PC-3 (cell line): ENCODE measurements at places on chromosomes 4 and X. TPM values are rescaled to one million over a fixed set of nuclear protein-coding genes. Genes with fewer than 3 reads are reported as not detected.
A peak's percentile ranks its signal among the peaks of the same experiment; 100 is the strongest.

IL13RA1 gene
- total RNA-seq: 33.4 and 33.5 TPM in 2 replicates

DNA sequence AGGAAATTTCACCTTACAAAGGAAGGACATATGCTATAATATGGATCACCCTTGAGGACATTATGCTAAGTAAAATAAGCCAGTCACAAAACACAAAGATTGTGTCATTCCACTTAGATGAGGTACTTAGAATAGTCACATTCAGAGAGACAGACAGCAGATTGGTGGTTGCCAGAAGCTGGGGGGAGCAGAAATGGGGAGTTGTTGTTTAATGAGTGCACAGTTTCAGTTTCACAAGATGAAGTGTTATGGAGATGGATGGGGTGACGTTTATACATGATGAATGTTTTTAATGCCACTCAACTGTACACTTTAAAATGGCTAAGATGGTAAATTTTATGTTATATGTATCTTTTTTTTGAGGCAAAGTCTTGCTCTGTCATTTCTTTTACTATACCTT lies 14.8 kb upstream of the SPON2 start:
- DNase-seq: no peak

DOCK11 gene
- 3.0 TPM in 2 replicates for total RNA-seq

DNA sequence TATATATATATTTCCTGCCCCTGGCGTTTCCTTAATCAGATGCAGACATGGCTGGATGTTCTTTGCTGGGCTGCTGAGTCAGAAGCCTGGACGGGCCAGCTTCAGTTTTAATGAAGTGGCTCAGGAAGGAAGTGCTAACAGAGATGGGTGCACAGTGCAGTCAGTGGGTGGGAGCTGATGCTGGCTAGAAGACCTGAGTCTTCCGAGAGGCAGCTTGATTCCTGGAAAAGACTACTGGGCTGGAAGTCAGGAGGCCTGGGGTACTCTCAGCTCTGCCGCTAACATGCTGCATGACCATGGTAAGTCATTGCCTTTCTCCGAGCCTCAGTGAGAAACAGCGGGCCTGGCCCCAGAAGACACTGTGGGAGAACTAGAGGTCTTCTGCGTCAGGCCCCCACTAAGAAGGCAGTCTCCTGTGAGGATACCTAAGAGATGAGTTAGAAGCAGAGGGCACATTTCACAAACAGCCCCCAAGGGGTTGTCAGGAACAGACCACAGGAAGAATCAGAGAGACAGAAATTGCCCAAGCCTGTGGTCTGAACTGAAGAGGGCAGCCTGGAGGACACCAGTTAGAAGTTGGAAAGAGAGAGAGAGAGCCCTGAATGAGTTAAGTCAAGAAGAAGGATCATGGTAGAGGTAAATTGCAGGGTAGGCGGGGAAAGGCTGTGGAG lies 8.3 kb upstream of the CD40LG start:
- DNase-seq: peak; percentile 20

PRAF2 gene
- 0.07 and 0.69 TPM in 2 replicates for total RNA-seq

DNA sequence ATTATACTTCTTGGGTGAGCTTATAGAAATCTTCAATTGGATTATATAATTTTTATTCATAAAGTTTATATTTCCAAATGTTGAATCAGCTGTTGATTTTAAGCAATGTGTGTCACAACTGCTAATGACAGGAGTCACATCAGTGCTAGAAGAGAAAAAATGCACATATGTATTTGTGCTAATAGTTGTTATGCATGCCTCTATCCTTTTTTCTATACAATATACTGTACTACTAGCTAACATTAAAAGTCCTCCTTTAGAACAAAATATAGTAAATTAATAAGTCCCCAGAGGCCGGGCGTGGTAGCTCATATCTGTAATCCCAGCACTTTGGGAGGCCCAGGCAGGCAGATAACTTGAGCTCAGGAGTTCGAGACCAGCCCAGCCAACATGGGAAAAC lies 23.7 kb upstream of the HNRNPD start:
- no peak for DNase-seq

DNA sequence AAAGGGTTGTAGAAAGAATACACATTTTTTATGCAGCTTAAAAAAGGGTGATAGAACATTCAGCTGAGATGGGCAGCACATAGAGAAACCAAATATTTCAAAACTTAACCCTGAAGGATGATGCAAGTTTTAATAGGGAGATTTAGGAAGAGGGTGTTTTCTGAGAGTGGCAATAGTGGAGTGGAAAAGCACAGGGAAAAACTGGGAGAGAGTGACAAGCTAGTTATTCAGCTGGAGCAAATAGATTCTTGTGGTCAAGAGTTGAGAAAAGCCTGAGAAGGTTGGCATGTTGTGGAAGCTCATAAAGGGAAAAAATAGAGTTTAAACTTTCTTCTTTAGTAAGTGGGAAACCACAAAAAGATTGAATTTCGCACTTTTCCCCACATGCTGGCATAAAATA lies 359.6 kb upstream of the PITX2 start:
- no peak for DNase-seq

DNA sequence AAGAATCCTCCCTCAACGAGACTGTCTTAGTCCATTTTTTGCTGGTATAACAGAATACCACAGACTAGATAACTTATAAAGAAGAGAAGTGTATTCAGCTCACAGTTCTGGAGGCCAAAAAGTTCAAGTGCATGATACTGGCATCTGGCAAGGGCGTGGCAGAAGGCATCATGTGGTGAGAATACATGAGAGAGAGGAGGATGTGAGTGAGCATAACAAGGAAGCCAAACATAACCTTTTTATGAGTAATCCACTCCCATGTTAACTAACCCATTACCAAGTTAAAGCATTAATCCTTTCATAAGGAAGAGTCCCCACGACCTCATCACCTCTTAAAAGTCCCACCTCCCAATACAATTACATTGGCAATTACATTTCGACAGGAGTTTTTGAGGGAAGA lies 504.6 kb downstream of the IQCM start:
- DNase-seq: peak; percentile 1

DNA sequence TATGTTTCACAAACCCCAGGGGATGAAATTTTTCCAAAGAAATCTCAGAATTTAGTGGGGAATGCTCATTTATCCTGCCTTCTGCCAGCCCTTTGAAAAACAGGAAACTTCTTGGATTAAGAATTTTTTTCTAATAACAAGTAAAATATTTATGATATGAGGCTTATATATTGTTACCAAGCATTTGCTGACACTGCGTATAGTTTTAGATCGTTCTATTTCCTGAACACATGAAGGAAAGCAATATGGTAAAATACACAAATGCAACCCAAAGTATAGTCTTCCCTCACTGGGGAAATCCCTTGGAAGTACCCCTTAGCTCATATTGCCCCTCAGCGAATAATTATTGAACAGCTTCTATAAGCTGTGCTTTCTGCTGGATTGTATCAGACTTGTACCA lies 54.4 kb upstream of the MND1 start:
- DNase-seq: no peak

GRCh38 chr4:139869810-139870209 lies 204.2 kb downstream of the MGST2 start:
- no peak for DNase-seq

DNA sequence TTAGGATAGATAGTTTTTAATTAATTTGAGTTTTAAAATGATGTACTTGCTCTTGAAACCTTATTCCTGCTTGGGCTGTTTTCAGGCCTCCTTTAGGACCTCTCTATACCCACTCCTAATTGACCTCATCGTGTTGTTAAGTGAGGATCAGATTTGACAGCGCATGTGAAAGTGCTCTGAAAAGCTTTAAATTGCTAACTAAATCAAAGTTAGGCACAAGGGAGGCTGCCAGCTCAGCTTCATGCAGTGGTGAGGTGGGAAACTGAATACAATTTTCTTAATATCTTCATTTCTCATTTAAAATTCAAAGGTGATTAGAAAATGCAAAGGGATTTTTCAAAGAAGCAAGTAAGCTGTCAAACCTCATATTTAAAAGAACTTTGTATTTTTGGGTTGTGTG lies 20.0 kb downstream of the FHDC1 start:
- no peak for DNase-seq

GPAT3 gene
- total RNA-seq: 22.5 and 34.2 TPM in 2 replicates

- DNase-seq: peak; percentile 52
These were observed 276.3 kb upstream of the GALNT7 start for GRCh38 chr4:172892300-172892699.

DNA sequence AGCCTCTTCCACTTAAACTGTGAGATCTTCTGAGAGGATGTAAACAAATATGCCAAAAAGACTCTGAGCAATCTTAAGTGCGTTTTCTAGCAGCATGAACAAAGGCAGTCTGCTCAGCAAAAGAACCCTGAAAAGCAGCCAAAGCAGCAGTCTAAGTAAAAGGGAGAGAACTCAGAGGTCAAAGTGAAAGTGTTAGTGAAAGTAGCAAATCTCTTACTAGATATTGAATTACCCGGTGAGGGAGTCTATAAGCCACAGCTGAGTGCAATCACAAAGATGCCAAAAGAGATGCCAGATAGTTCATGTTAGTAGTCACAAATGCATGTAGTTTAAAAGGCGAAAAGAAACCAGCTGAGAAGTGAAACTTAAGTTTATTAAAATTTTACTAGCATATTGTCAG lies 7.9 kb upstream of the GNRHR start:
- DNase-seq: no peak

GRCh38 chr4:106409901-106410889 lies 41.6 kb upstream of the GIMD1 start:
- DNase-seq: peak; percentile 84

BGN gene
- not detected in 2 replicates for total RNA-seq

DNA sequence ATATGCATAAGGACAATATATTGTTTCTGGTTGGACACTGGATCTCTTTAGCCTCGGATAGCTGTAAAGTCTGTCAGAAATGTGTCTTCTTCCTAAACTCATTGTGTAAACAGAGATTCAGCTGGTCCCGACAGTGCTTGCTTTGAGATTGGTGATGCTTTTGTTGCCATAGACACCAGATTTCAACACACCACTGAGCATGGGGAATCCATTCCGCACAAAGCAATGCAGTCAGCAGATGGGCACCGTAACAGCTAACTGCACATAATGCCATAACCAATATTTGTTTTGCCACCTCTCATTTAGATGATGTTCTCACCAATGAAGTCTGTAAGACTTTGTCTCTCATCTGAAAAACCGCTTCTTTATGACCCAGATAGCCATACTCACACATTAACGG lies 33.3 kb upstream of the FAM47C start:
- no peak for DNase-seq

DNA sequence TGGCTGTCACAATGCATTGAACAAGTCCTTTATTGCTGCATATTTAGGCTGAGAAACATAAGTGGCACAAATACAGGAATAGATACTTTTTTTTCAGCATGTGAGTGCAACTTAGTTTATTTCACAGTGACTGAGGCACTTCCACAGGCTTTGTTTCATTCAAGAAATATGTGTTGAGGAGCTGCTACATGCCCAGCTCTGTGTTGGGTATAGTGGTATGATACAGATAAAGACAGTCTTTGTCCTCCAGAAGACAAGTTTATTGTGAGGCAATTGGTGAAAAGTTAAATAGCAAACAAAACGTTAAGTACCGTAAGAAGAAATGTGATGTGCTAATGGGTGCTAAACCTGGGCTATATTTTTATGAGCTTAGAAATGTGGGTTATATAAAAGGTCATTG lies 186.4 kb downstream of the SPRY1 start:
- no peak for DNase-seq

- no peak for DNase-seq
These were observed 103.6 kb downstream of the FAM13A start for GRCh38 chr4:88953400-88953799.

RRH gene
- 0.18 and 0.29 TPM in 2 replicates for total RNA-seq

RAI2 gene
- 0.66 and 2.1 TPM in 2 replicates for total RNA-seq

- no peak for DNase-seq
These were observed 289.3 kb downstream of the TLL1 start for GRCh38 chr4:166162327-166162726.

DNA sequence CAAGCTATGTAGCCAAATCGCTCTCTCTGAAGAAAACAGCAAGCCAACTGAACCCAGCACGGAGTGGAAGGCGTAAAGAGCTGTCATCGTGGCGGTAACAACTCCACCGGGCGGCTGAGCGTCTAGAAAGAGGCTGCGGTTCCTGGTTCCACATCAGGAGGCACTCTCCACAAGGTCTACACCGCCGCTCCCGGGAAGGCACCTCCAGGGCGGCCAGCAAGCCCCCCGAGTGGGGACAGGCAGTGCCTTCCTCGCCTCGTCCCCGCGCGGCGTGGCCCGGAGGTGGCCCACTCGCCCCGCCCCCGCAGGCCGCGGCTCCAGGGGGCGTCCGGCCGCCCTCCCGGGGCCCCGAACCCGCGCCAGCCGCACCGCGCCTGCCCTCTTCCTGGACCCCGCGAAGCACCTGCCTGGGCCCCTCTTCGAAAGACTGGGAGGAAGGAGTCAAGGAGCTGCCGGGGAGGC lies 755 bp downstream of the KLHL8 start:
- peak; percentile 12 for DNase-seq

GRCh38 chr4:101020956-101021355 lies 326.4 kb downstream of the PPP3CA start:
- peak; percentile 69 for DNase-seq

MAGEA9B gene
- total RNA-seq: not detected in 2 replicates

DNA sequence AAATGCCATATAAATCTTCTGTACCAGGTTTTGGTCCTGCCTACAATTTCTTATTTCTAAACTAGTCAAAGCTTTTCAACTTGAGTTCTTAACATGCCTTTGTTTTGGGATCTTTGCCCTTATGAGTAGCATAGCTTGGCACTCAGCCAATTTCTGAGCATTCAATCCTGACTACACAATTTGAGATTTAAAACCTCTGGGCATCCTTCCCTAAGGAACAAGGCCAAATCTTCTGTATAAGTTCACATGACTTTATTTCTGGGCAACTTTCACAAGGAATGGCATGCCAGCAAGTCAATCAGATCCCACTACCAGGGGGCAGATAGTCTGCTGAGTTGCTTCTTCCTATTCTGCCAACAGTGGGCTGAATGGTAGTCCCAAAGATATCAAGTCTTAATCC lies 254.2 kb downstream of the ADAMTS3 start:
- DNase-seq: peak; percentile 93

GRCh38 chrX:79266702-79267101 lies 100.4 kb downstream of the ITM2A start:
- no peak for DNase-seq

- peak; percentile 46 for DNase-seq
These were observed 512.3 kb downstream of the CFAP47 start for GRCh38 chrX:36431819-36432218.

NAT8L gene
- total RNA-seq: 1.6 and 2.0 TPM in 2 replicates

STPG2 gene
- 0.40 TPM in 1 of 2 replicates, not detected in the other for total RNA-seq

DNA sequence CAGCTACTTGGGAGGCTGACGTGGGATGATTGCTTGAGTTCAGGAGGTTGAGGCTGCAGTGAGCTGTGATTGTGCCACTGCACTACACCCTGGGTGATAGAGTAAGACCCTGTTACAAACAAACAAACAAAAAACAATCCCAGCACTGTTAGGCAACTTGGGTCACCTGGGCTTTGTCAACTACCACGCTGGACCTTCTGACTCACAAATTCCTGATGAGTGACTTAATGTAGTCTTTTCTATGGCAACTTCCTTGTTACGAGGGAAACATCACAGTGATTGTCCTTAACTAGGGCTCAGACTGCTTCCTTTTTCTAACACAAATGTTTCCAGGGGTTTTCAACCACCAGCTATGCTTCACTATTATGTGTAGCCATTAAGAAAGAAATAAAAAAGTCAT lies 128.8 kb upstream of the GPC4 start:
- peak; percentile 88 for DNase-seq
